Diencephalon (tissue), 1 donor: ENCODE measurements at places on chromosomes 1 and 21. TPM values are rescaled to one million over a fixed set of nuclear protein-coding genes. Genes with fewer than 3 reads are reported as not detected.

RFX5 gene
- total RNA-seq, result 32.8 TPM

FBLIM1 gene
- total RNA-seq, result 13.1 TPM

TADA1 gene
- 51.2 TPM for total RNA-seq

LINGO4 gene
- total RNA-seq, result 0.23 TPM

ADGRB2 gene
- total RNA-seq, result 59.5 TPM

FAM151A gene
- total RNA-seq, result not detected

GABPB2 gene
- total RNA-seq, result 12.9 TPM

COL24A1 gene
- total RNA-seq, result 3.2 TPM

TSEN15 gene
- 28.1 TPM for total RNA-seq

HES2 gene
- total RNA-seq, result not detected

SLAMF9 gene
- total RNA-seq, result not detected

KRTAP19-1 gene
- not detected for total RNA-seq

GJB5 gene
- not detected for total RNA-seq

LCE1B gene
- not detected for total RNA-seq
